ENCODE measurements at places on chromosomes 13 and 19.

DNA sequence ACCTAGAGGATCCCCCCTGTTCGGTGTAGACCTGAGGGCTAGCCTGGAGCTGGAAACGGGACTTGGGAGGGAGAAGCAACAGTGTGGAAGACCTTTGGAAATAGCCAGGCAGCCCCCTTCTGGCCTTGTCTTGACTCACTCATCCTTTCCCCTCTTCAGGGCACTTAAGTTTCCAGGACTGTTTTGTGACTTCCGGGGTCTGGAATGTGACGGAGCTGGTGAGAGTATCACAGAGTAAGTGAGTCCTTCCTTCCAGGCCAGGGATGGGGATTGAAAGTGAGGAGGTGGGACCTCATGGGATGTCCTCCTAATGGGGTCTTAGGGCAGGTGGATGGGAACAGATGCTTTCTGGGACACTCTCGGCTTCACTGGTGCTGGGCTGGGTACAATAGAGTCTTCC lies 29.4 kb downstream of the LYL1 start:
- DNase-seq = no peak

- peak; percentile 43 for DNase-seq
Measured at GRCh38 chr13:110714797-110715394, 1.4 kb downstream of the ING1 start.

DNA sequence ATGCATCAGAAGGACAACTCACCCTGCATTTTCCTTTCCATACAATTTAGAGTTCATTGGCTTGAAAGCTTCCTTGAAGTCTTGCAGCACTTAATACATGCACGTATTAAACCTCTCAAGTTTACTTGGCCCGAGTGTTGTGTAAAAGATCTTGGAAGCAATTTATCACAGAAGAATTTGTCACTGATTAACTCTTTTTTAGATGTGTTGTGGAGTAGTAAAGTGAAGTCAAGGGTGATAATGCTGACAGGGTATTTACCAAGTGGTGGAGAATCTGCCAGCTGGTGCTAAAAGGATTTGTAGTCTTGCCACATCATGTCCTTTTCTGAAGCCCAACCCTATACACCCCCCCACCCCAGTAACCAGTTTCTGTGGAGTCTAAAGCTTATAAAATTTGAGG lies 421.0 kb upstream of the MIR17HG start:
- no peak for DNase-seq

GRCh38 chr19:34350161-34350561 lies 14.8 kb upstream of the GPI start:
- DNase-seq = peak; percentile 64

GRCh38 chr13:44932850-44933251 lies 56.4 kb downstream of the NUFIP1 start:
- DNase-seq = no peak
